Activated naive CD4-positive, alpha-beta T cell treated with Interleukin-2 at 50 U/mL for 16 hours (primary cell): ENCODE measurements at places on chromosomes 3 and 15.

GRCh38 chr15:60424006-60424405 is 26.2 kb upstream of the ANXA2 start:
- no peak for DNase-seq

DNA sequence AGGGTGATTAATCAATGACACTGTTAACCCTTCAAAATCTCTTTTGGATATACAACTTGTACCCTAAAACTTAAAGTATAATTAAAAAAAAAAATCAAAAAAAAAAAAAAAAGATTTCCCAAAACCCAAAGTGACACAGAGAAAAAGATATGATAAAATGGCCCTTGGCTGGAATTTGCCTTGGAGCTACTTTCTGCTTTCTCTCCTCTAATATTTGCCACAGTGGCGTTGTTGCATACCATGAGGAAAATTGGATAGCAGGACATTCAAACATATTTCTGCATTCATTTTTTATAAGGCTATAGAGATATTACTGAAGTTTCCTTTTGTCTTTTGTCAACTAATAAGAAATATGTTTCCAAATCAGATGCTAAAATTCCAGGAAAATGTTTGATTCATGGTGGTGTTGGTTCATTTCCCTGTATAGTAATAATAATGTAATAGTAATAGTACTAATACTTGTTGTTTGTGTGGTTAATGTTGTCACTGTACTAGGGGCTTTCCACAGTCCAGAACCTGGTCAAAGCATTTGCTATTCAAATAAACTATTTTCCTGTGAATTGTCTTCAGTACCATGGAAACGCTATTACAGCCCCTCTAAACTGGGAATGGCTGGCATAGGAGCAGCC is 441.3 kb upstream of the THBS1 start:
- no peak for DNase-seq

DNA sequence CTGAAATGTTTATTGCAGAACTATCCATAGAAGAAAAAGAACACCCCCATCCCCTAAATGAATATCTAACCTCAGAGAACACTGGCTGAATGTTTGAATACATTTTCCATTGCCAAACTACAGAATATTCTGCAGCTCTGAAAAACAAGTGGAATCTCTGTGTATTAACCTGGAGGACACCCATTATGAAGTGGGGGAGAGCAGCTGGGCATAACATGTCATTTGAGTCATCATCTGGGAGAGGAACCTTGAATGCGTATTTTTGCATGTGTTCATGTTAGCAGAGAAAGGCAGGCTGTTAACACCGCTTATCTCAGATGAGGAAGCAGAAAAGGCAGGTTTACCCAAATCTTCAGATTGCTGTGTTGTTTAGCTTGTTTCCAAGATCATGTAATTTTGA is 31.5 kb downstream of the ESYT3 start:
- no peak for DNase-seq

- DNase-seq, result no peak
Observed at GRCh38 chr3:178623666-178624255, 87.5 kb downstream of the KCNMB2 start.

DNA sequence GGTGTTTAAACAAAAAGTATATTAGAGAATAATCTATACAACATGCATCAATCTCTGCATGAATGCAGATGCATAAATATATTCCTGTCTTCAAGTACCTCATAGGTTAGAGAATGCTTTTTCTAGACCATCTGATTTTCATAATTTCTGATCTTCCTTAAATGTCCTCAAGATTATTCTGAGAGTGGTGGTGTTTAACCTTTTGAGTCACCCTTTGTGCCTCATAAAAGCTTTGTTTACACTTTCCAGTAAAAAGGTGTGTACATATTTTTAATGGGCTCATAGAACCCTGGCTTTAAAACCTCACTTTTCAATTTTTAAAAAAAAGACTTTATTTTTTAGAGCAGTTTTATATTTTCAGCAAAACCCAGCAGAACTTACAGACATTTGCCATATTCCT is 41.0 kb upstream of the ABHD10 start:
- no peak for DNase-seq

DNA sequence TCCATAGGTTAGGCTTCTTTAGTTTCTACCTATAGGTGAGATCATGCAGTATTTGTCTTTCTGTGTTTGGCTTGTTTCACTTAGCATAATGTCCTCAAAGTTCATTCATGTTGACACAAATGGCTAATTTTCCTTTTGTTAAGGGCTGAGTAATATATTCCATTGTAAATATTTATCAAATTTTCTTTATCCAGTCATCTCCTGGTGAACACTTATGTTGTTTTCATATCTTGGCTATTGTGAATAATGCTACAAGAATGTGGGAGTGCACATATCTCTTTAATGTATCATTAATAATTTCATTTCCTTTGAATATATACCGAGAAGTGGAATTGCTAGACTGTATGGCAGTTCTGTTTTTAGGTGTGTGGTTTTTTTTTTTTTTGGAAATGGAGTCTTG is 250.9 kb upstream of the SEMA6D start:
- no peak for DNase-seq

GRCh38 chr15:65960586-65960985 is 91.3 kb downstream of the RAB11A start:
- no peak for DNase-seq

GRCh38 chr3:45109771-45110508 is 36.2 kb downstream of the CDCP1 start:
- no peak for DNase-seq

GRCh38 chr3:120566243-120566975 is 29.7 kb upstream of the NDUFB4 start:
- no peak for DNase-seq

- no peak for DNase-seq
Observed at GRCh38 chr15:101255615-101256241, 3.9 kb upstream of the CHSY1 start.

- no peak for DNase-seq
Observed at GRCh38 chr3:191119415-191120295, 79.4 kb upstream of the OSTN start.

- peak; percentile 54 for DNase-seq
Observed at GRCh38 chr15:90142216-90143165, 40.2 kb upstream of the IDH2 start.

GRCh38 chr15:36183201-36183600 is 396.2 kb upstream of the CDIN1 start:
- no peak for DNase-seq

DNA sequence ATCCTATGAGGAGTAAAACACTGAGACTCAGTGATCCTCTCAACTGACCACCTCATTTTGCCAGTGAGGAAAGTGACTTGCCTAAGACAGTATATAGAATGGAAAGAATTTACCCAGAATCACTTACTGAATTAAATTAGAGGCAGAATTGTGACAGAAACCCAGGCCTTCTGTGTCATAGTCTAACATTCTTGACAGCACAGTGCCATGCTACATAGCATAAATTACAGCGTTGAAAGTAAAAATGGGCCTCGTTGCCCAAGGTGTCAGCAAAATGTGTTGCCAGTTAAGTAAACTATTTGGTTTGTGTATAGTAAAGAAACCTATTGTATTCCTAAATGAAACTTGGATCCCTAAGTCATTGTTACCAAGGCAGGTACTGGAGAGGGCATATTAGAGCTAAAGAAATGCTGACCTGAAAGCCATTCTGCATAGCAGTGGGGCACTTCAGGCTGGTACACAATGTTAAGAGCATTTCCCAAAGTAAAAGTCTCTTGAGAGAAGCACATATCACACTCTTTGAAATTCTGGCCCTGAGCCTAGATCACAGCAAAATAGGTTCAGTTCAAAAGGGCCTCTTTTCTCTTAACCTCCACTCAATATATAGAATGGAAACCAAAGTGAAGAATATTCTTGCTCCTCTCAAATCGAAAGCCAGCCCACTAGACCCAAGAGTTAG is 53.8 kb downstream of the HMG20A start:
- no peak for DNase-seq

- DNase-seq, result no peak
Observed at GRCh38 chr3:130609166-130609979, 92.4 kb downstream of the COL6A6 start.

DNA sequence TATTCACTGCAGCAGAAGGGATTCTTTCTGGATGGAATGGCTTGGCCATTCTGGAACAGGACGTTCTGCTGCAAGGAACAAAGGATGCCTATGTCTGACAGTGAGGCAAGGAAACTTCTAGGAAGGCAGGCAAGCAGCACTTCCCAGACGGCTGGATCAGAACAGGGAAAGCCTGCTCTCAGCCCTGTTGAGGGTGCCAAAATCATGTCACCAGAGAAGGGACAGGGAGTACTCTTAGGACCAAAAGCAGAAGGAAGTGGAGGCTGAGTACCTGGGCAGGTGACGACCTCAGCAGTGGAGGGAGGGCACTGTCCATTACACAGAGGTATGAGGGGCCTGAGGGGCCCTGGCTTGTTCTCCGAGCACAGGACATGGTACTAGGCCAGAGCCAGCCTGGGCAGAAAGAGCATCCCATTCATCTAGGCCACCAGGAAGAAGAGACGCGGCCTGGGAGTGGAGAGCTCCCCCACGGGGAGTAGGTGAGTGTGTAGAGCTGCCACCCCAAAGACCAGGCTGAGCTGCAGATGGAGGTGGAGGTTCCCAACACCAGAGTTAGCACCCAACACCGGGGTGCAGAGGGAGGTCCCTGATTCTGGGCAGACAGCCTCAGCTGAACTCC is 9.6 kb downstream of the KLF15 start:
- DNase-seq, result no peak

- no peak for DNase-seq
Observed at GRCh38 chr15:80946576-80946975, 43.0 kb downstream of the MESD start.

DNA sequence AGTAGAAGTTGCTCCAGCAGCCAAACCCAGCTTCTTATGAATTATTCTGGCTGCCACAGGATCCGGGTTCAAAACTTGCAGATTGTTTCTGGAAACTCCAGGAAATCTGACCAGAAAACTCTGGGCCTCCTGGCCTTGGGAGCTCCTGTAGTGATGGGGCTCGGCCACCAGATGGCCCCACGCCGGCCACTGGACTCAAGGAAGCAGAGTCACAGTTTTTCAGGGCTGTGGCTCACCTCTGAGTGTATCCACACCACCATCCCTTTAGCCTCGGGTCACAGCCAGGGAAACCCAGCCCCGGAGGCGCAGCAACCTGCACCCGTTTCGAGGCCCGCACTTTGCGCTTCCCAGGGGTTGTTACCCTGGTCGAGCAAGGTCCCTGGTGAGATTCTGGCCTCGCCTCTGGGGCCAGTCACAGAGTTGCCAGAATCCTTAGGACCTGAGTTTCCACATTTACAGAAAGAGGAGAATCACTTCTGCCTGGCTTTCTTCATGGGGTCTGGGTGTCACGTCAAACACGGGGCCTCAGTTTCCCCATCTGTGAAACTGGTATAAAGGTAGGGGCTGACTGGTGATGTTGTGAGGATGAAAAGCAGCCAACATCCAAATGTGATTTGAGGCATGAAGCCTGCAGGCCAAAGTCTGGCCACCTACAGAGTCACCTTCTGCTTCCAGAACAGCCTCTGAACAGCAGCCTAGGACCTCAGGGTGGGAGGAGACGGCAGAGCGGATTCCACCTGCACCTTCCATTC is 53.5 kb upstream of the LCTL start:
- DNase-seq, result peak; percentile 34

DNA sequence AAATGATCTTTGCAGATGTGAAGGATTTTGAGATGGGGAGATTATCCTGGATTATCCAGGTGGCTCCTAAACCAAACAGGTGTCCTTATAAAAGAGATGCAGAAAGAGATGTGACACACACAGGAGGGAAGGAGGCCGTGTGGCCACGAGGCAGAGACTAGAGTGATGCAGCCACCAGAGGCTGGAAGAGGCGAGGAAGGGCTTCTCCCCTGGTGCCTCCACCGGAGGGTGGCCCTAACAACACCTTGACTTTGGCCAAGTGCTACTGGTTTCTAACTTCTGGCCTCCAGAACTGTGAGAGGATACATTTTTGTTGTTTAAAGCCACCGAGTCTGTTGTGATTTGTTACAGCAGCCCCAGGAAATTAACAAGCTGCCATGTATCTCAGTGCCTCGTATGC is 127.1 kb downstream of the ASB7 start:
- DNase-seq, result no peak

DNA sequence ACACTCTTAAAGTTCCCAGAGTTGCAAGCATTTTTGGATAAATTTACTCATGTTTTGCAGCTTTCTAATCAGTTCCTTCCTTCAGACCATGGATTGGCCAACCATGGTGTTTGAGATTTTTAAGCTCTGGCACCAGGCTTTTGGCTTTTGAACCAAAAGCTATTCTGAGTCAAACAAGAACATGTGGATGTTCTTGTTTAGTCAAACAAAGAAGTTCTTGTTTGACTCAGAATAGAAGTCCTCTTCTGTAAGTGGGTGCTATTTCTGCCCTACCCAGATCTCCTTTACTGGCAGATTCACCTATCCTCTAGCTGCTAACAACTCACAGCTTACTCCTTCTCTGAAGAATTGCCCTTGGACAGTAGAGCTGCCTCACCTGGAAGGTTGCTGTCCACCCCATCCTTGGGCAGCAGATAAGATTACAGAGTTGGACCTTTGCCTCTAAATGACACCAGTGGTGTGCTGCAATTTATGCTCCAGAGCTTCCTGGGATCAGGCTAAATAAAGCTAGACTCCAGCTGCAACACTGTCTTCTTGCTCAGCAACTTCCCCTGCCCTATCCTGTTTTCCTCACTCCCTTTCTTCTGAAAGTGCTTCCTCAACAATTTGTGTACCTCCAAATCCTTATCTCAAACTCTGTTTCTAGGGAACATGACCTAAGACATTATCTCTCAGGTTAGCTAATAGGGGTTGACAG is 65.6 kb downstream of the COL6A6 start:
- DNase-seq, result no peak

DNA sequence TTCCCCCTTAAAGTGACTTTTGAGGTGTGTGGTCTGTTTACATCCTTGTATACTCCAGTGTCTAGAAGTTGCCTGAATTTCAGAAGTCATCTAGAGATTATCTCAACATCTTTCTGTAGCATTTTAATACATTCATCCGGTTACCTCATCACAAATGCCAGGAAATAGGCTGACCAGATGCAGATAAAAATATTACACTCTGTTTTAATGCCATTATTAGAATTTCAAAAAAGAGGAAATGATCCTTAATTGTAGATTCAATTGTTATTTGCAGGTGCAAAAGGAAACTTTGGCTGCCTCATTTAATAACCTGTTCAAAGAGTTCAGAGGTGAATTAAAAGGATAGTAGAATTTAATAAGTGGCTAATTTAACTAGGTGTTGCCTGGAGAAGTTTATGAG is 290.9 kb downstream of the C3orf38 start:
- no peak for DNase-seq

DNA sequence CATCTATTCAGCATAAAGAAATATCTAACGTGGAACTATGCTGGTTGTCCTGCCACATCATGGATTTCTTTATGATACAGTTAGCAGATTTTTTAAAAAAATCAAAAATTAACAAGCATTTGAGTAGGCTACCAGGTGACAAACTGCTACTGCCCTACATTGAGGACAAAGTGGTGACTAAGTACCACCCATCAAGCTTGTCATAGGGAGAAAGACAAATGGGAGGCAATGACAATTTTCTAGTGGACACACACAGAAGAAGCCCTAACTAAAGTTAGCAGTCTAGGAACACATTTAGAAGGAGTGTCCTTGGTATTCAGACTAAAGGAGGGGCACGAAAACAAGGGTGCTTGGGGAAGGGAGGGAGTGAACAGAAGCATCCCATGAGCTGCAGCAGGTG is 131.2 kb downstream of the TBL1XR1 start:
- no peak for DNase-seq

GRCh38 chr15:43493703-43494472 is 932 bp upstream of the TP53BP1 start:
- no peak for DNase-seq

- no peak for DNase-seq
Observed at GRCh38 chr3:181578743-181579142, 133.0 kb upstream of the SOX2 start.

GRCh38 chr3:170869645-170870593 is at the start of gene RPL22L1:
Gene RPL22L1 (minus strand): TSS chr3:170870195. CDS start chr3:170870167, 28 bp downstream.
- DNase-seq, result peak; percentile 93
